Activated T-helper 17 cell treated with anti-CD3 and anti-CD28 coated beads, Interleukin-2, amount 50 U/mL, for 72 hours (primary cell): ENCODE measurements at places on chromosomes 5 and 9.

DNA sequence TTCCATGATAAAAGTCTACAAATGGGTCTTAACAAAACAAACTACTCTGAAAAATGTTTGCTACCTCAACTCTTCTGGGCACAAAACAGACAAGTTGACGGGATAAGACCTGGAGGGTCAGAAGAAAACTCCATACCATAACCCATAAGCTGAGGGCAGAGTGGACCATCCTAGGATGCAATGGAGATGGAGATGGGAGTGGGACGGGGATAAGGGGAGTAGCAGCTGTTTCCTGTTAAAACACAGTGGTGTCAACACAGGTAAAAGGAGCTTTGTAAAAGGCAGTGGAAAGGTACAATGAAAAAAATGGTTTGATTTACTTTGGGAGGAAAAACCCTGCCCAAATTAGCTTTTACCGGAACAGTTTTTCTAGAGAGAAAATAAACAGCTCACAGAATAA, 41.6 kb downstream of the CEMIP2 start:
- ATAC-seq = no peak

DNA sequence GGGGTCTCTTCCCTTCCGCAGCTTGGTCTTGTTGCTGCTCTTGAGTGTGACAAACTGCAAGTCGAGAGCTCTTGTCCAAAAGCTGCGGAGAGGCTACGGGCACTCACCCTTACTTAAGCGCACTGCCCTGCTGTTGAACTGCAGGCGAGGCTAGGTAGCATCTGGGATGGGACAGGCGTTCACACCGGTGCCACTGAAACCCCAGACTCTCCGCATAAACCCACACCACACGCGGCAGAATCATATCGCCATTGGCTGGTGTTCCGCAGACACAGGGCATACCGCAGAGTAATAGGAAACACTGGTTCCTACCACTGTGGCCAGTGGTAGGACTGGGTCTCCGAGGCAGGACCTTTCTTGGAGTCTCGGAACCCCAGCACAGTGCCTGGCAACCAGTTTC, 2.2 kb upstream of the NPR3 start:
- ATAC-seq = no peak

DNA sequence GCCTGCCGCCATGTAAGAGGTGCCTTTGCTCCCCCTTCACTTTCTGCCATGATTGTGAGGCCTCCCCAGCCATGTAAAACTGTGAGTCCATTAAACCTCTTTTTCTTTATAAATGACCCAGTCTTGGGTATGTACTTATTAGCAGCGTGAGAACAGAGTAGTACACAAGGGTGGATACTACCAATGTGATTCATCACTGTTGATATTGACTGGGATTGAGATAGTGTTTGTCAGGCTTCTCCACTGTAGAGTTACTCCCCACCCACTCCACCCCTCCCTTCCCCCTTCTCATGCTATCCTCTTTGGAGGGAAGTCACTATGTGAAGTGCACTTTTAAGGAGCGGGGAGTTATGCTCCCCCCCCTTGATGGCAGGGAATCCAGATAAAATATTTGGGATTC, 11.4 kb upstream of the CRHBP start:
- ATAC-seq = peak; percentile 16

DNA sequence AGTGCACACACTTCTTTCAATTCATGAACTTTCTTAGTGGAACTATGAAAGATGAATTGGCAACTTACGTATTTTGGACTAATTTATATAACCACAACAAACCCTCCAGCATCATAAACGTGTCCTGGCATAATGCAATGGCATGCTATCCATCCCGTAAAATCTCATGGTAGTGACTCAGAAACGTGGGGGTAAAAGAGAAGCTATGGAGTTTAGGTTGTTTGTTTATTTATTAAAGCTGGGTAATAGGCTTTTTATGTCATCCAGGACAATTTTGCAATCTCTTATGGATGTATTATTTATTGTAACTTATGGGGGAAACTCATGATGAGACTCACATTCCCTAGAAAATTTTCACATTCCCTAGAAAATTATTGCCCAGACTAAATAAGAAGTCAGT, 106.3 kb downstream of the GDA start:
- no peak for ATAC-seq

- ATAC-seq = no peak
Measured at GRCh38 chr5:79547429-79547822, 33.5 kb upstream of the HOMER1 start.

DNA sequence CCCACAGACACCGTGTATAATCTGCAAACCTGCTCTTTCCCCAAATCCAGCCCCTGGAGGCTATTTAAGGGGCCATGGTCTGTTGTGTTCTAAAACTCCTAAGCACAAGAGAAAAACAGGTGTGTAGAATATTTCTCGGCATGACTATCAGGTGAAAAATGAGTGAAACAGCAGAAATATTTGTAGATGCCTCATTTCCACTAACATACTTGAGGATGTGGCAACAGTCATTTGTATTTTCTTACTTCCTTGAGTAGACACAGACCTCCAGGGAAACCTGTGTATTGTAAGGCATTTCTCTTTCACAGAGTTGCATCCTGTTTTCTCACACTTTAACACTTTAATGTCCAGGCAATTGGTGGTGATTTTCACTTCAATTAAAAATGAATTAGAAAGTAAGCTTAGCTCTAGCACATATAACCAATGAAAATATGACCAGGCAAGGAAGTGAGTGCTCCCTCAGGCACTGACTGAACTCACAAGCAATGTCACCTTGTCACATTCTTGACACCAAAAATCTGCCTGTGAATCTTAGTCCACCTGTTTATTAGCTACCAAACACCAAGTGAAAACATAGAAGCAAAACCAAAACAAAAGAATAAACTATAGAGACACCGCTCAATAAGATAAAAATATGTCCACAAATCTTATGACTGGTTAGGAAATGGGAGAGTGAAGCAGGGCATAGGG, 64.4 kb downstream of the DIRAS2 start:
- ATAC-seq = no peak

DNA sequence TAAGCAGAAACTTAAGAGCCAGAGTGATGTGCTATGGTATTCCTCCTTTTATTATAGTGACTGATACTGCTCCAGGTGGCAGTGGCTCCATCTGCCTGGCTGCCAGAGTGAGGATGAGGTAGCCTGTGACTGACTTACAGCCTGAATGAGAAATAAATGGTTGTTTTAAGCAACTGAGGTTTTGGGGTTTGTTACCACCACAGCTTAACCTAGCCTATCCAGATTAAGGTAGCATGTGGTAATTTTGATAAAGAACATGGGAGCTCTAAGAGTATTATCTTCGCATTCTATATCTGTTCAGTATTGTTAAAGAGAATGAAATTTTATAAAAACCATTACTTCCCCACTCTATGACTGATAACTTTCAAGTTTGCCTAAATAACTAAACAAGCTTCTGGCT, 39.0 kb downstream of the GOLPH3 start:
- no peak for ATAC-seq

GRCh38 chr5:39024884-39025283, 49.3 kb downstream of the RICTOR start:
- ATAC-seq = peak; percentile 45

DNA sequence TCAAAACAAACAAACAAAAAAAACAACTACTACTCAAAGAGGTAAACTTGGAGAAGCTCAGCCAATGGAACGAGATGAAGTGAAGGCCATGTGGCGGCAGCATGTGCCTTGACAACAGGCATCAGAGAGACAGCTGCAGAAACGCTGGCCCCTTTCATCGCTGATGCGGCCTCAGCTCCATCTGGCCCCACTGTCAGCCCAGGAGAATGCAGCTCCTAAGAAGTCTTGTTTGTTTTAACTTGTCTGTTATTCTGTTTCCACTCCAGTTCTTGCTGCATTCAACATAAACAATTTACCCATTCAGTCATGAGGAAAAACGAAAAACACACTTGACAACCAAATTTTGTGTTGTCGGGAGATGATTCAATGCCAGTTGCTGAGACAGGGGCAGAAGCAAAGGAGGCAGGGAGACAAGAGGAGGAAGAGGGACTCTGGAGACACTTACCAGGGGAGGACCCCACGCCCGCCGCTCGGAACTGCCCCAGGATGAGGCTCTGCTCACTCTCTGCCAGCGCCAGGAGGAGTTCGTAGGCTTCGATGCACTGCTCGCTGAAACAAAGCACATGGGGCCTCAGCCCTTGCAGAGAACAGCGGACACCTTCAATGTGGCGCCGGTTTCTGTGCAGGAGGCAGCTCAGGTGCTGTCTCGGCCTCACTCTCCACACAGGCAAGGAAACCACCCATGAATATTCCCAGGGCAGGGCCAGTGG, 91.2 kb downstream of the DCP2 start:
- no peak for ATAC-seq

DNA sequence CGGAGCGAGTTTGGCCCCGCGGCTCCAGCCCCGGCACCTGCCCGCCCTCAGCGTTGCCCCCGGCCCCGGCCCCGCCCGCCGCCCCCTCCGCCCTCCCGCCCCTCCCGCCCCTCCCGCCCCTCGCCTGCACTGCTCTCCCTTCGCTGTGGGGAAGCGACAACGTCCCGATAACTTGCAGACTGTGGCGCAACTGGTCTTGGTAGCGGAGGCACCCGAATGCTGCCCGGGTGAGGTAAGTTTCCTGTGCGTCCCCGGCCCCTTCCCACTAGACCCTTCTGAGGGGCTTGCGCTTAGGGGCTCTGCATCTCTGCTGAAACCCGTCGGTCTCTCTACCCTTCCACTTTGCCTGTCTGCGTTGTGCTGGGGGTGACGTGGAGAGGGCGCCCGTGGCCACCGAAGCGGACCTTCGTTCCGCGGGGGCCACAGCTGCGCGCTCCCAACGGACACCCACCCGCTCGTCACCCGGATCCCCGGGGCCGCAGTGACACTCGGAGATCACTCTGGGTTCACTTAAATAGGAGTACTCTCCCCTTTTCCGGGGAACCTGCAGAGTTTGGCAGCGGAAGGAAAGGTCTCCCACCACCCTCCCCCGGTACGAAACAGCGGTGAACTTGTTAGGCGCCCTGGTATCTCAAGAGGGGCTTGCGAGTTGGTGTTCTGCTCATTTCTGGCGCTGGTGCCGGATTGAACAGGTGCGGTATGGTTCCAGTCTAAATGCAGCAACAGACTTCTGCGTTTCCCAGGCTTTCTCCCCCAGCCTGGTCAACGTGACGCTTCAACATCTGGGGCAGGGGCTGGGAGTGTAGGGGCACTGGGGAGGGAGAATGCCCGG, 707 bp downstream of the PIP5K1B start:
- peak; percentile 7 for ATAC-seq

DNA sequence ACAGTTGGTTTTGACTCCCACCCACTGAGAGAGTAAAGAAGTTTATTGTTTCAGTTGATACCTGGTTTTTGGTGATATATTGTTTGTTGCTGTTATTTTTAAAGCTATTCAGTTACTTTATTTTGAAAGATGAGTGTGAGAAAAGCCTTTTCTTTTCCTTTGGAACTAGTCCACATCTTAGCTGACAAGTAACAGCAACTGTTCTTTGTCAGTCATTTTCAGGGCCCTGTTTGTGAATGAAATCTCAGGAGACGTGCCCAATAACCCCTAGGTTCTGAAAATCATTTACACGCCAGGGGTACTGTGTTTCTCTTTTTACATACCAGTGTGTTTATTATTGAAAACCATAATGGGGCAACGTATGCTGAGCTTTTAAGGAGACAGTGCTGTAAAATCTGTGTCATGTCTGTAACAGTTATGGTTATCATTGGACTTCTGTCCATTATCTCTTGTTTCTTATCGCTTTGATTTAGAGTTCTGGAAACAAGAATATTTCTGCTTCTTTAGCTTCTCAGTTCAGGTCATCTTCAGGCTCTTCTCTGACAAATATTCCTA, 75.0 kb downstream of the LIX1 start:
- ATAC-seq = no peak

DNA sequence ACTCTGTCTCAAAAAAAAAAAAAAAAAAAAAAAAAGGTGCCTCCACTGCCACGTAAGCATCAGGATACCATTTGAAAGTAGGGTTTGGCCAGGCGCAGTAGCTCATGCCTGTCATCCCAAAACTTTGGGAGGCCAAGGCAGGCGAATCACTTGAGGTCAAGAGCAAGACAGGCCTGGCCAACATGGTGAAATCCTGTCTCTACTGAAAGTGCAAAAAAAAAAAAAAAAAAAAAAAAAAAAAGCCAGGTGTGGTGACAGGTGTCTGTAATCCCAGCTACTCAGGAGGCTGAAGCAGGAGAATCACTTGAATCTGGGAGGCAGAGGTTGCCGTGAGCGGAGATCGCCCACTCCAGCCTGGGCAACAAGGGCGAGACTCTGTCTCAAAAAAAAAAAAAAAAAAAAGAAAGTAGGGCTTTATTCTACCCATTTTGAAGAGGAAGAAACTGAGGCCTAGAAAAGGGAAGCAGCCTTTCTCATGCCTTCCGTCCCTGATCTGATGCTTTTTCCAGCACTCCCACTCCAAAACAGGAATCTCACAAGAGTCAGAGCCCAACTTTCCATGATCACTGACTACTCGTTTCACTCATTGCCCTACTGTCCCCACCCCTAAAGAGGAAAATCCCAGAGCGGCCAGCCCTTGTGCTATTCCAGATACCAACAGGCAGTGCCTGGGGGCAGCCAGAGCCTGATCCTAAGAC, 16.3 kb upstream of the CCIN start:
- ATAC-seq = no peak

DNA sequence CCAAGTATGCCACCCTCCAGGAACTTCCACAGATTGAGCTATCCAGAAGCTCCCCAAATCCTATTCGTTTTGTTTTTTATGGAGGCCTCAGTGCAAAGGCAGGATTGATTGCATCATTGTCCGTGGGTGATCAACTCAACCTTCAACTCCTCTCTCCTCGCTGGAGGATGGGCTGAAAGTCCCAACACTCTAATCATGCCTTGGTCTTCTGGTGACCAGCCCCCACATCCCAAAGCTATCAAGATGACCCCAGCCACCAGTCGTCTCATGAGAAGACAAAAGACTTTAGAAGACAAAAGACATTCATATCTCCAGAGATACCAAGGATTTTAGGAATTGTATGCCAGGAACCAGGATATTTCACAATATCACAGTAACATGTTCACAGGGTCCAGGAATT, 441.6 kb upstream of the WWC1 start:
- ATAC-seq = no peak

- ATAC-seq = no peak
Measured at GRCh38 chr5:55857247-55857640, 6.1 kb downstream of the IL31RA start.

GRCh38 chr9:136457326-136457725, 17.7 kb upstream of the INPP5E start:
- ATAC-seq = no peak

DNA sequence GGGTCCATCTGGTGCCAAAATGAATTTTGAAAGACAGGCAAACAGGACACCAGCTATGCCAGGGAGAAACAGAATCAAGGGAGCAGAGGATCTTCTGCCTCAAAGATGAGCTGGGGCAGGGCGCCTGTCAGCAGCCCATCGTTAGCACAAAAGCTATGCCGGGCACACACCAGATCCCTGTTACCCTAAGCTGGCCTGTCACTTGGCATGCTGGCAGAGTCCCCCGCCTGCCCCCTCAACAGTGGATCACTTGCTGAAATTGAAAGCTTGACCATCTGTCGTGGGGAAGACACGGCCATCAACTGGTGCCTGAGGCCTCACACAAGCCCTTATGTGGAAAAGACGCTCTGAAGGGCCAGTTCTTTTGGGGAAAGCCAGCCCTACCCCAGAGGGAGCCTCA, 256.4 kb downstream of the EBF1 start:
- no peak for ATAC-seq

DNA sequence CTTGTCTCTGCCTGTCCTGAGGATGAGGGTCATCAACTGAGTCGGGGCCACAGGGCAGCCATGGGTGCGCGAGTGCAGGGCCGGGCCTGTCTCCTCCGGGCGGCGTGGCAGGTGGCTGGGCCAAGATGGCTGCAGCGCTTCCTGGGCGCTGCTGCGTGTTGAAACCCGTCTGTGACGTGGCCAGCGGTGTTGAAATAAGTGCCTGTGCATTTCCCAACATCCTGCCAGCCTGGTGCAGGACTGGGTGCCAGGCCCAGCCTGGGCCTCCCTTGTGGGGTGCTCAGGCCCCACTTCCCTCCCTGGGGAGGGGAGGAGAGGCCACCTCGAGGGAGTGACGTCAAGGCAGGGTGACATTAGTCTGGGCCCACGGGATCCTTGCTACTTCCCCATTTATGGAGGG, 45.5 kb downstream of the RXRA start:
- no peak for ATAC-seq
